CD8-positive, alpha-beta T cell (primary cell): ENCODE measurements at places on chromosomes 16 and 17. TPM values are rescaled to one million over a fixed set of nuclear protein-coding genes. Genes with fewer than 3 reads are reported as not detected.

The ADAM11 gene
- total RNA-seq, result 0.76 TPM

DNA sequence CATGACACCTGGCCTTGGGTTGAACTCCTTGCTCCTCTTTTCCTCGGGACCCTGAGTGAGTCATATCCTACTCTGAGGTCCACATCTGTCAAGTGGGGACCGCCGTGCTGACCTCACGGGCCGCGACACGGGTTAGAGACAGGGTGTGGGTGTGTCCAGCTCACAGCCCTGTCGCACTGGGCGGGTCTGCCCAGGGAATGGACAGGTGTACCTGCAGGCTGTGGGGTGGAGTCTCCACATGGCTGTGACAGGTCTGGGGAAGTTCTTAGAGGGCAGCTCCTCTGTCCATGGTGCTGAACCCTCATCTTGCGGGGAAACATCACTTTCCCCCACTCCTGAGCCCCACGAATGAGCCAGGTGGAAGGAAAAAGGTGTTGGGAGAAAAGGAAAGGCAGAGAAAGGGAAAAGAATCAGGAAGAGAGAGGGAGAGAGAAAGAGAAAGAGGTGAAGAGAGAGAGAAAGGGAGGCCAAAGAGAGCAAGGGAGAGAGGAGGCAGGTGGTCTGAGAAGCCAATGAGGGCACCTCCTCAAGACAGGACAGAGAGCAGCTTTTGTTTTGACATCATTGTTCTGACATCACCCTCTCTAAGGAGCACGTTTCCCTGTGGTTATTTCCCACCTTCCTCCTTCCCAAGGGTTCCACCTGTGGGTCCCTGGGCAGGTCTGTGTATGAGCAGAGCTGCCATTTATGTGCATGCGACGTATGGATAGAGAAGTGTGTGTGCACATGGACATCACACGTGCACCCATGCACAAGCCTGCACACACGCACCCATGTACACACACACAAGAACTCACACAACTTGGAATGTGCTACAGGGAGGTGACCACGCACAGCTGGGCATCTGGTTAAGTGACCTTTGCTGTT is 32.6 kb upstream of the CBFA2T3 start:
- peak; percentile 58 for DNase-seq

DNA sequence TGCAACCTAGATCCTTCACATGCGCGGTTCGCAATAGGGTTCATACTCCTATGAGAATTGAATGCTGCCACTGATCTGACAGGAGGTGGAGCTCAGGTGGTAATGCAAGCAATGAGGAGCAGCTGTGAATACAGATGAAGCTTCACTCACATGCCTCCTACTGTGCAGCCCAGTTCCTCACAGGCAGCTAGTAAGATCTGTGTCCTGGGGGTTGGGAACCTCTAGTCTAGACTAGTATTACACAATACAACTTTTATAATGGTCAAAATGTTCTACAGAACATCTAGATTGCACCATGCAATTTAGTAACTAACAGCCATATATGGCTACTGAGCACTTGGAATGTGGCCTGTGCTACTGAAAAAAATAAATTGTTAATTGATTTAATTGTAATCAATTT is 26.7 kb downstream of the ABCA5 start:
- no peak for DNase-seq

The TAT gene
- not detected for total RNA-seq

The PRDM7 gene
- total RNA-seq, result not detected

GRCh38 chr16:48101069-48101674 is 54.6 kb downstream of the ABCC12 start:
- no peak for DNase-seq

The SGCA gene
- not detected for total RNA-seq

DNA sequence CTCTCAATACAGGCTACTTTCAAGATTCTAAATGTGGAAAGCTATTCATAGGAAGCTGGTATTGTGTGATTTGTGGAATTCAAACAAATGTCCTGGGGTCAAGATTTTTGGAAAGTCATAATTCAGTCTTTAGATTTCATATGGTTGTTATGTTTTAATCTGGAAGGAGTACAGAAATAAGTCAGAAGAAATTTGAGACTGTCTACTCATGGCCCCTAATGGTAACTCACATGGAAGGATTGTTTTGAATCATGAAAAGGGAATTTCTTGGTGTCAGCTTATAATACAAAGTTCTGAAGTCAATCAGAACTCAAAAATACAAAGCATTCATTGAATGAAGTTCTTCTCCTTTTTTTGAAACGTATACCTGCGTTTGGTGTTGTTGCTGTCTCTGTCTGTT is 3.1 kb downstream of the KCNJ2 start:
- no peak for DNase-seq

GRCh38 chr17:76532072-76532651 is 5.3 kb downstream of the CYGB start:
- no peak for DNase-seq

DNA sequence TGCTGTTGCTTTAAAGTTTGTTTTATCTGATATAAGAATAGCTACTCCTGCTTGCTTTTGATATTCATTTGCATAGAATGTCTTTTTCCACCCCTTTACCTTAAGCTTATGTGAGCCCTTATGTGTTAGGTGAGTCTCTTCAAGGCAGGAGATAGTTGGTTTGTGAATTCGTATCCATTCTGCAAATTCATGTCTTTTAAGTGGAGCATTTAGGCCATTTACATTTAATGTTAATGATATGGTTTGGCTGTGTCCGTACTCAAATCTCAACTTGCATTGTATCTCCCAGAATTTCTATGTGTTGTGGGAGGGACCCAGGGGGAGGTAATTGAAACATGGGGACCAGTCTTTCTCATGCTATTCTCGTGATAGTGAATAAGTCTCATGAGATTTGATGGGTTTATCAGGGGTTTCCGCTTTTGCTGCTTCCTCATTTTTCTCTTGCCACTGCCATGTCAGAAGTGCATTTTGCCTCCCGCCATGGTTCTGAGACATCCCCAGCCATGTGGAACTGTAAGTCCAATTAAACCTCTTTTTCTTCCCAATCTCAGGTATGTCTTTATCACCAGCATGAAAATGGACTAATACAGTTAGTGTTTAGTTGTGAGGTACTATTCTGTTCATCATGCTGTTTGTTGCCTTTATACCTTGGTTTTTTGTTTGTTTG is 27.2 kb downstream of the ATF7IP2 start:
- no peak for DNase-seq

The PABPN1L gene
- not detected for total RNA-seq

DNA sequence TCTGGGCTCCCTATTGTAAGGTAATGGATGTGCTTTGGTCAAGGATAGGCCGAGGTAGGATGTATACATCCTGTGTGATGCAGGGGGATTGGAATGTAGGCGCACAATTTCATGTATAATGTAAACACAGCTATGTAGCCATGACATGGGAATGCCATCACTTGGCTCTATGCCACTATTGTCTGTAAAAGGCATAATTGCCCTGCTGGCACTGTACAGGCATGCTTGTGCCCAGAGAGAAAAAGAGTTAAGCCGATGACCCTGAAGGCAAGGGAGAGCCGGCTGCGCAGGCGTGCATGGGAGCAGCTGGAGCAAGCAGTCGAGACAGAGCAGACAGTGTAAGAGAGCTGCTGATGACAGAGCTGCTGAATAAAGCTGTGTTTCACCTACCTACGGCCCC is 212.5 kb upstream of the CPHXL start:
- no peak for DNase-seq

The PDE6G gene
- total RNA-seq, result 4.0 TPM

The TMIGD1 gene
- not detected for total RNA-seq
